WTC11 (cell line): ENCODE measurements at places on chromosomes 7 and 10.

DNA sequence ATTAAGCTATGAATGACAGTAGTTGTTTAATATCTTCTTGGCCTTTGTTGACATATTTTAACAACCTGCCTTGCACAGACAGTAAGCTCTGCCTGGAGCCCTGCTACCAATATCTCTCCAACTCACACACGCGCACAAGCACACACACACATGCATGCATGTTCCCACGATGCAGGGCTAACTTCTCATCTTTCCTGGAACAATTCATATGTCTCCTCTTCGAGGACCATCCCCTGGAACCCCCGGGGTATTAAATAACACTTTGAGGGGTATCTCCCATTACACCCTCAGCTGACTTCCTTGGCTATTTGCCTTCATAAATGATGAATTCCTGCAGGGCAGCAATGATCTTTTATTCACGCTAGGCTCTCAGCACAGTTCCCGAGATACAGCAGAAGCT, 258.0 kb downstream of the TRIL start:
- DNase-seq = no peak

DNA sequence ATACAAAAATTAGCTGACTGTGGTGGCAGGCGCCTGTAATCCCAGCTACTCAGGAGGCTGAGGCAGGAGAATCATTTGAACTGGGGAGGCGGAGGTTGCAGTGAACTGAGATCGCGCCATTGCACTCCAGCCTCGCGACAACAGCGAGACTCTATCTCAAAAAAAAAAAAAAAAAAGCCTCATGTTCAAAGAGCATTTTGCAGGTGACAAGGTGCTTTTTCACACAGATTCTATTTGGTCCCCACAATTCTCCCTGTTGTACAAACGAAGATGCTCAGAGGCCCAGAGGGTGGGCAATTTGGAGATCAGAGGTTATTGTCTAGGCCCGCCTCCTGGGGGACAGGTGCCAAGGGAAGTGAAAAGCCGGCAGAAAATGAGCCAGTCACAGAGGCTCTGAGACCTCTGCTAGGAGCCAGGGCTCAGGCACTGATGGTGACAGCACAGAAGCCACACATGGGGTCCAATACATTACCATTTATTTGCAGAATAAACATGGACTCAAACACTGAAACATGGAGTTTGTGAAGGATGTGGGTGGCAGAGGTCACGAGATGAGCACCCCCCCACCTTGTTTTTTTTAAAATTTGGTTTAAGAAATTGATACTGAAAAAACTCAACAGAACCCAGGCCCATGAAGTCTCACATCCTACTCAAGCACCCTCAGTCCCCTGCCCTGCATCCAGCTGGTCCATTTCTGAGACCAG, 882 bp upstream of the GAL3ST4 start:
- DNase-seq = no peak

- no peak for DNase-seq
Measured at GRCh38 chr7:4177001-4177400, 505.1 kb upstream of the FOXK1 start.

DNA sequence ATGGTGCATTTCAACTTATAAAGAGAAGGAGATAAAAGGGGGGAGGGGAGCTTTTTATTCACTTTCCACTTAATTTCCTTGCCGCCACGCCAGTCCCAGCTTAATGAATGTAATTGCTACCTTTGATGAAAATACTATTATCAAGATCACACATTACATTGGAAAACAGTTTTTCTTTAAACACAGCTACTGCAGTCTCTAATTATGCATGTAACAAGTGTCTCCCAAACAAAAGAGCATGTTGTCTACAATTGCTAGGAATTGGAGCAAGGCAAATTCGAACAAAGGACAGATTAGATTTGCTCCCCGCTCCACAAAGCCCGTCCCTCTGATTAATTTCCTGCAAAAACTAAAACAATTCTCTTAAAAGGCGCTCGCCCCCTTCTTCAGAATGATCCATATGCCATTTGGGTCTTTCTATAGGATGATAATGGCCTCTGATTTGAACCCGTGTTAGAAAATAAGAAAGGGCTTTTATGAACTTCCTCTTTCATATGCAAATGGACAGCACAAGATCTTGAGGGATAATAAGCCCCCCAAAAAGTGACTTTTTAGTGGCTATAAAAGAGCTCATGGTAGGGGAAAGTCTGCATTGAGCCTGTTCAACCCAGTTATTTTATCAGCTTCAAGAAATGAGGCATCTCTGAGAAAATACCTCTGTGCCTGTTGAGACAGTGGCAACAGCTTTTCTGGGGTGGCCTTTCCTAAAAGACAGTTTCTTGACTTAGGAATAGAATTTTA, 60.6 kb downstream of the ACADSB start:
- DNase-seq = no peak

DNA sequence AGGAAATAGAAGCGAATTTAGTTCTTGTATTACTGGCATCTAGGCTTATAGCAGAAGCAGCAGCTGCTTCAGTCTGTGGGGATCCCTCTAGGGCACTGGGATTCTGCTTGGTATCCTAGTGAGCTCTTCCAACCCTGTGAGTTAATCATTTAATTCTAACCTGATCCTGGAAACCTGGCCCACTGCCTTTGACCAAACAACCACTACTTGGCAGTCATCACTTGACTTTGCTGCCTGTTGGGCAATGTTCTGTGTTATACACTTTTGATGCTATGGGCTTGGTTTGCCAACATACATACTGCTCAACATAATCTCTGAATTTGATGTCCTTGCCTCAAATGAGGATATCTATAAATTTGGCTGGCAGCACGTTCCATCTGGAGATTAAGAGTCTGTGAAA, 813.4 kb downstream of the ANKRD7 start:
- no peak for DNase-seq

- no peak for DNase-seq
Measured at GRCh38 chr10:11397077-11397965, 214.1 kb downstream of the USP6NL start.

DNA sequence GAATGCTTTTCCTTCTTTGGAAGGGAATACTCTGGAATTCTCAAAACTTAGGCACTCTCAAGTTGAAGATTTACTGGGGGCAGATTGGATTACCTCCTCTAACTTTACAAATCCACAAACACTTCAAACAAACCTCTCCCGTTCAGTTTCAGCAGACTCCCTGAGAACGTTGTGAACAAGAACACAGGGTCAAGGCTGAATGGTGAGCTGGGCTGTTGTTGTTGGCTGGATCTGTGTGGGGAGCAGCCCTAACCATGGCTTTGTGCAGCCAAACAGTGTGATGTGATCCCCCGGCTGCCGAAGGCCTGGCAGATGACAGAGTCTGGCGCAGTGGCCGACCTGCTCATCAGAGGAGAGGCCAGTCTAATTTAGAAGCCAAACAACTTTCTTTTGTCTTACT, 93.1 kb downstream of the BMPER start:
- DNase-seq = no peak

- no peak for DNase-seq
Measured at GRCh38 chr7:84844771-84845170, 342.1 kb downstream of the SEMA3D start.

GRCh38 chr7:95718577-95719410, 53.6 kb upstream of the DYNC1I1 start:
- no peak for DNase-seq

DNA sequence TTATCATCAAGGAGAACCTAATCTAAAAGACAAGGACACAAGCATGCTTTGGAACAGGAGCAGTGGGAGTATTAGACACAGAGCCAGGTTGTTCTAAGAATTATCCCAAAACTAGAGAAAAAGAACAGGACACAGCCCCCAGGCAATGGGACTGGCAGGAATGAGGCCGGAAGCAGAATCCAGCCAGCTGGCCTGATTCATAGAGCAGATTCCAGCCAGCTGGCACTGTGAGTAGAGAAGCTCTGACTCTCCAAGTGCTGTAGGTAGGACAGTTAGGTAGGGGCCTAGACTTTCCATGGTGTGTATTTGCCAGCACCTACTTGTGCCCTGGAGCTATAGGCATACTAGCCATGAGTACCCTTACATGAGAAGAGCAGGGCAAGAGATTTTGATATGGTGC, 13.3 kb upstream of the RAB18 start:
- no peak for DNase-seq

DNA sequence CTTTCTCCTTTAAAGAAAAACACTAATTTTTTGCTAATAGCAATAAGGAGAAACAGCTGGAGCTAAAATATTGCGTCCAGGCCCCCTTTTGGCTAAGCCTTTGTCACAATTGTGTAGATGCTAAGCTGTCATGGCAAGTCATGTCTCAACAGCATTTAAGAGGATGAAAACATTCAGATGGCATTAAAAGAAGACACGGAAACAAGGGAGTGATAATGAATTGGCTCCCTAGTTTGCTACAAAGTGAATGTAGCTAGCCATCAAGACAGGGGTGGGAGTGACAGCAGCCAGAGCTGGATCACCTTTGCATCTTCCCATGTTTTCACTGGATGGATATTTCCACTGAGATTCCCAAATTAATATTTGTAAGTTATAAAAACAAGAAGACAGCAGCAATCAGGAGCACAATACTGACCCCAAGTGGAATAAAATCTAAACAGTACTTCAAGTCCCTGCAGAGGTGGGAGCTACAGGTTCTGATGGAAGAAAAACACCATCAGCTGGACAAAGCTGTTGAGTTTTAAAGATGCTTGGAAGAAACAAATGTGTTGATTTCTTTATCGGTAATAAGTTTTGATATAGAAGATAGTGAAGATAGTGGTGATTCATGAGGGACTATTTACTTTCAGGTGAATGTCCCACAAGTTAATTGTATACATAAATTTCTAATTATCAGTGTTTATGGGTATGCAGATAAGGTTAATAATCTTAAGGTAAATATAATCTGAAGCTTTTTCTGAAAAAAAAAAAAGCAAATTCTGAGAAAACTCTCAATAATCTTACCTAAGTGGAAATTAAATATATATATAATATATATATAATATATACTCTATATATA, 129.4 kb downstream of the SLC16A9 start:
- DNase-seq = no peak

DNA sequence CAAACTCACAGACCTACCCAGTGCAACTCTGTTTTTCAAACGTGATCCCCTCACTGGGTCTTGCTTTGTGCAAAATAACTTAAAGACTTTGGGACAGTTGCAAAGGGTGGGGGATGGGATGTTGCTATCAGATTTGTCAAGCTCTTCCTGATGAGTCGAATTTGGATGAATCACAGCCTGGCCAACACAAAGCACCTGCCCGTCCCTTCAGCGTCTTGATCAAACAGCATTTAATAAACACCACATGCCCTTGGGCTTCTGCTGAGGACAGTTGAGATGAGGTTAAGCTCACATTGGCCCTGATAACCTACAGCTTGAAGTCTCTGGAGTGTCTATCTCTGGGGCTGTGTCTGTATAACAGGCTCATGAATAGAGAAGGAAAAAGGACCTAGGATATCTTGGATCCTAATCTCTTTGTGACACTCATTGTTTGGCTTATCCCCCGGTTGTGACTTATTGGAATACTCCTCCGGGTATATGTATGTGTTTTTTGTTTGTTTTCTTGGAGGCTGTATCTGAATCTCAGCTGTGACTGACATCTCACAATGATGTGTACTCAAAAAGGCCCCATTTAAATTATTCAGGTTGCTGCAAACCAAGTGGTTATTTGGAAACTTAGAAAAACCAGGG, 132.6 kb upstream of the NAMPT start:
- DNase-seq = no peak

DNA sequence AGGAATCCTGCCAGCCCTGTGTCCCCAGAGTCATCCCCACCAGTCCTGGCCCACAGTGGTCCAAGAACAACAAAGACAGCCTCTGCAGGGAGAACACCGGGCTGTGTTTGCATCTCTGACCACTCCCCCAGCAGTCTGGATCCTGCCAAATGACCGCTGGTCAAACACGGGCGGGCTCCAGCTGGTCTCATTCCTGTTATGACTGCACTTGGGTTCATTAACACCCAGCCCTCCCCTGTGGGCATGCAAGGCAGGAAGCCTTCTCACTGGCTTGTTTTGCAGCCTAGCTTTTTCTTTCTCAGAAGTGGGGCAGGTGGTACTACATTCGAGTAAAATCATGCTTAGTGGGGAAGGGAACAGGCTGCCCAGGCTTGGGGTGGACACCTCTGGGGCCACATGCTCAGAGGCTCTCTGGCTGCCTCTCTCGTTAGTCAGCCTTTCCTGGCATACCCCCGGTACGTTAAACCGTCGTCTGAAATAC, 190.0 kb downstream of the PLXNA4 start:
- no peak for DNase-seq

DNA sequence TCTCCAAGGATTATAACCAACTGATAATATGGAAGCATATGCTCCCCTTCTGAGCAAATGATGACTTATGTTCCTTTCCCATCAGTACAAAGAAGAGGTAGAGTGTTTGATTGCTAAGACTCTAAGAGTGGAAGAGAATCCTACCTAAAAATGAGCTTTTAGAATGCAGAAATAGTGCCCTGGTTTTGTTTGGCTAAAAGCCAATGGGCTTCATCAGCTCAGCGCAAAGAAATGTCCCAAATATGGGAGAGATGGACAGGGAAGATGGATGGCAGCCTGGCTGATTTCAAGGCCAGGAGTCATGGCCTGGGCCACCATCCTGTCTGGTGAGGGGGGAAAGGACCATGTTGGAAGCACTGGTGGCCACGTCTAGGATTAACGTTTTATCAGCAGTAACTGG, 60.2 kb downstream of the GPR26 start:
- DNase-seq = no peak

GRCh38 chr10:125033146-125033924, 91.4 kb downstream of the ZRANB1 start:
- DNase-seq = no peak

DNA sequence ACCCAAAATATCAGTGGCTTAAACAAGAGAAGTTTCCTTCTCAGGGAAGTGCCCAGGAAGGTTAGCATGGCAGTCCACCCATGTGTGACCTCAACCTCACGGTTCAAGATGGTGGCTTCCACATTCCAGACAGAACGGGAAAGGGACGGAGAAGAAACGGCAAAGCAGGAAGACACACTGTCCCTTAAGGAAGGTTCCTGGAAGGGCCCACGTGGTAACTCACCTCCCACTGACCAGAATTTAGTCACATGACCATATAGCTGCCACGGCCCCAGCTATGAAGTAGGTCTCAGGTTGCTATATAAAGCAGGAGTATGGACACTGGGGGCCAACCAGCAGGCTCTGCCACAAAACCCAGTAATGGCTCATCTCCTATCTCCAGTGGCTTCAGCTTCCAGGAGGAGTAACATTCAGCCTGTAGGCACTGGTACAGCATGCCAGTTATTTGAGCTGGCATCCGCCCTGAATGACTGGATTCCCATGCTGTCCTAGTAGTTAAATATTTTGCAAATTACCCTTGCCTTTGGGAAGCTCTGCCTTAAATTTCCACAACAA, 278.5 kb upstream of the KLF14 start:
- DNase-seq = no peak

GRCh38 chr10:127276794-127277462, 80.5 kb upstream of the INSYN2A start:
- DNase-seq = no peak

DNA sequence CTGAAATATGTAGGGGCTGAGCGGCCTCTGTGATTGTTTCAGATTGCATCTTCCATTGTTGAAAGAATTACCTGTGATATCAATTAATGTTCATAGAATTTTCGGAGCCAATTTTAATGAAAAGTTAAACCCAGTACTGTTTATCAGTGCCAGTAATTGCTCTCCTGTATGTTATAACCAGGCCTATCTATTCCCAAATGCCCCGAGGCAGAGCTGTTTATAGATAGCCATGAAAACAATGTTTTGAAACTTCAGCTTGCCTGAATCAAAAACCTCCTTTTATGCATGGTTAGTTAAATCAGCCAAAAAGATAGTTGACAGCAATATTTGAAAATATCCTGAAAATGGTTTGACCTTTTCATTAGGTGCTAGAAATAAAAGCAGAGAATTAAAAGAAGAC, 50.1 kb upstream of the HDAC9 start:
- DNase-seq = no peak
